ENCODE measurements at places on chromosomes 2 and 18. TPM values are rescaled to one million over a fixed set of nuclear protein-coding genes. Genes with fewer than 3 reads are reported as not detected.

DNA sequence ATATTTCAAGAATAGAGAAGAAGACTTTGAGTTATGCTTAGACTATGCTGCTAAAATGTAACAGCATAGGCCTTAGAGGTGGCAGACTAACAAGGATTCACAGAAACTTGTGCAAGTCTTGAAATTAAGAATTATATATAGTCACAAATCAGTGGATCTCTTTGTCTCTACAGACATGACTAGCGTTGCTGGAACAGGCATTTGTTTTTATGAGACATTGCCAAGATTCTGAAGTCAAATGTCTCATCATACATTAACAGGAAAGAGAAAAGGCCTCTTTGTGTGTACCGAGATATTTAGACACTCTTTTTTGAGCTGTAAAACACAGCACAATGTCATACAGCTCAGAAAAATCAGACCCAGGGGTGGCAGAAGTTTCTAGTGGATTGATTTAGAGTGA, 207.1 kb downstream of the TMX3 start:
- DNase-seq = no peak

The FAM237A gene
- not detected for total RNA-seq

GRCh38 chr2:242044313-242044590, 174.7 kb downstream of the RTP5 start:
- DNase-seq = no peak

The C2orf66 gene
- total RNA-seq = not detected

DNA sequence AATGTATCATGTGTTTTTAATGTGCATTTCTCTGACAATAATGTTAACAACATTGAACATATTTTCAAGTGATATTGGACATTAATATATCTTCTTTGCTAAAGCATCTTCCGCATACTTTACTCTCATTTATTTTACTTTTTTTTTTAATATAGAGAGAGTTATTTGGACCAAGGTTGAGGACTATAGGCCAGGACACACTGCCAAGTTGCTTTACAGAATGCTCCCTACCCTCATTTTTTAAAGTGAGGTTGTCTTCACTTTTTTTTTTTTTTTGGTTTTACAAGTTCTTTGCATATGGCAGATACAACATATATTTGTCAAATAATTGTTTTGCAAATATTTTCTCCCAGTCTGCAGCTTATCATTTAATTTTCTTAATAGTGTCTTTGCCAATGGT, 201.8 kb downstream of the OSR1 start:
- DNase-seq = no peak

DNA sequence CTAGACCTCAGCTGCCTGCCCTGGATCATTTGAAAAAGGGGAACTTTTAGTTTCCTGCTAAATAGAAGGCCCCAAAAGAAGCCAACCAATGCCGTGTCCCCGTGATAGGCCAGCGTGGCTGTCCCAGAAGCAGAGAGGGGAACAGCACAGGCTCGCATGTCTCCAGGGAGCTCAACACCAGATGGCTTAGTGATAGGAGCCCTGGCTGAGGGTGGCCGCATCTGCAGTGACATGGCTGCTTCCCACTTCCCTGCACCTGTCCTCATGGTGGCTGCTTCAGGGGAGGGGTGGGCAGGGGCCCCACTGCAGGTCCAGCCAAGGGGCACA, 79.6 kb downstream of the MBP start:
- DNase-seq = no peak

The GULP1 gene
- total RNA-seq = not detected

DNA sequence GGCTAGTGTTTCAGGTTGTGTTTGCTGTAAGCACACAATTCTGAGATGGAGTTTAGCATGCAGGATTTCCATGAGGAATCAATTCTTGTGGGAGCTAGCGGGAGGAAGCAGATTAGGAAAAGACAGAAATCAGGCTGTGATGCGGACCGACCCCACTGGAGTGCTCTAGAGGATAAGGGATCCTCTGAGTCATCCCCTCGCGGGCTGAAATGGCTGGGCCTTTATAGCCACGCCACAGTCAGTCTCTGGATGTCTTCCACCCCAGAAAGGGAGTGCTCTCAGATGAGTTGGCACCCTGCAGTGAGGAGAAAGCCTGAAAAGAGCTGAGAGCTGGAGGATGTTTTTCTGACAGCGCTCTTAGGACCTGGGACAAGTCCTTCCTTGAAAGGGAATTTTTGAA, 102.4 kb downstream of the GALNT3 start:
- DNase-seq = no peak

GRCh38 chr2:64952096-64952495, 37.1 kb upstream of the SLC1A4 start:
- no peak for DNase-seq

DNA sequence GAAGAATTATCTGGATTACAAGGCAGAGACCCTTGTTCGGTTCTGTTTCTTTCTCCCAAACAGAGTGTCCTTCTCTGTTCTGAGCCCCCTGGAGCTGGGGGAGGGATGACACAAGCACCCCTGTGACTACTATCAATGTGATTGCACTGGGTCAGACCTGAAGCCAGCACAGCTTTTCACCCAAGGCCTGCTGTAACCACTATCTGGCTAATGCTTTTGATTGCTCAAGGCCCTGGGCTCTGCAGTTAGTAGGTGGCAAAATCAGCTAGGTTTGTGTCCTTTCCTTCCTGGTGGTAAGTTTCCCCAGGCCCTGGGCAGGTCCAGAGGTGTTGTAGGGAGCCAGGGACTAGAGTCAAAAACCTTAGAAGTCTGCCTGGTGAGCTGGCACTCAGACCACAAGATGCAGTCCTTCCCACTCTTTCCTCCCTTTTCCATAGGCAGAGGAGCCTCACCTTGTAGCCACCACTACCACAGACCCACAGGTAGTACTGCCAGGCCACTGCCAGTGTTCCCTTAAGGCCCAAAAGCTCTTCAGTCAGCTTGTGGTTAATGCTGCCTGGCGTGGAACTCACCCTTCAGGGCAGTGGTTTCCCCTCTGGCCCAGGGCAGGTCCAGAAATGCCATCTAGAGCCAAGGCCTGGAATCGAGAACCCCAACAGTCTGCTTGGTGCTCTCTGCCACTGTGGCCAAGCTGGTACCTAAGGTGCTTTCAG, 83.0 kb downstream of the FAM117B start:
- no peak for DNase-seq

The USP14 gene
- 111 TPM for total RNA-seq

The TMEM247 gene
- not detected for total RNA-seq

The DSC3 gene
- total RNA-seq = not detected

- no peak for DNase-seq
Observed at GRCh38 chr18:75173125-75173432, 35.9 kb downstream of the PTGR3 start.

- no peak for DNase-seq
Observed at GRCh38 chr2:186544255-186544675, 45.6 kb upstream of the ITGAV start.

- no peak for DNase-seq
Observed at GRCh38 chr2:239719791-239720360, 305.3 kb downstream of the NDUFA10 start.

The AOX1 gene
- total RNA-seq = not detected

- DNase-seq = no peak
Observed at GRCh38 chr18:74110976-74111375, 36.7 kb downstream of the FBXO15 start.

DNA sequence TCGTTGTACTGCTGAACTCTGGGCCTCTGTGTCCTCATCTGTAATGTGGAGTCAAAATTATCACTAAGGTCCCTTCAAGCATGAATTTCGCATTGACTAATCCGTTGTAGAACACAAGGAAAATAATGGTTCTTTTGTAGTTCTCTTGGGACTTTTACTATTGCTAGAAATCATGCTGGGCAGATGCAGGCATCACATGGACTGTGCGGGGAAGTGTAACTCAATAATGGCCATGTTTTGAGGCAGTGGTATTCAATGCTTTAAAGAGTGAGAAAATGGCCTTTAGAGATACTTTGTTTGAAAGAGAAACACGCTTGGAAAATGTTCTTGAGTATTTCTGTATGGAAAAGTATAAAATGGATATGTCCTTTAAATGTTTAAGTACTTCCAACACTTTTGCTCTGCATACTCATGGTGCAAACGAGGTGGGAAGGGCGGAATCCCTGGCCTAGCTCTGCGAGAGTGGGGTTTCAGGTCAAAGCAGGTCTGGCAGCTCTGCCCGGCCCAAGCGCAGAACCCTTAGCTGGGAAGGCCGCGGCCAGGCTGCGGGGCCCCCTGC, 117.3 kb upstream of the MSTN start:
- no peak for DNase-seq

- DNase-seq = no peak
Observed at GRCh38 chr2:189348369-189348768, 92.9 kb upstream of the WDR75 start.

Data from CD8-positive, alpha-beta memory T cell (primary cell).